ENCODE measurements at places on chromosomes 2 and 18.

- peak; percentile 27 for DNase-seq
Observed at GRCh38 chr2:42328148-42328833, 32.7 kb downstream of the COX7A2L start.

DNA sequence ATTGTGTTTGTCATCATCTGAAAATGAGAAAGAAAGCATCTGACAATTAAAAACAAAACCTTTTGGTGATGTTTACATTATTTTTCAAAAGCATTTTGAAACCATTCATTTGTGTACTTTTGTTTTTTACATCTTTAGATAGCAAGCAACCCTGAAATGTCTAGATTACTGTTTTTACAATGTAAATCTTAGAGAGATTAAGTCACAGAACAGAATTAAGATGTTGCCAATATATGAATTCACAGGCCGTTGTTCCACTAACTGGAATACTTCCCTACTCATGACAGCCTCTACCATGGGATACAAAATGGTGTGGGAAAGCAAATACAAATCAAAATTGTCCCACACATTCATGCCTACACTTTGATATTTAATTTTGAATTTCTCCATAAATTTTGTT lies 480.0 kb upstream of the ZEB2 start:
- no peak for DNase-seq

- no peak for DNase-seq
Observed at GRCh38 chr2:25380586-25381375, 39.1 kb upstream of the DNMT3A start.

DNA sequence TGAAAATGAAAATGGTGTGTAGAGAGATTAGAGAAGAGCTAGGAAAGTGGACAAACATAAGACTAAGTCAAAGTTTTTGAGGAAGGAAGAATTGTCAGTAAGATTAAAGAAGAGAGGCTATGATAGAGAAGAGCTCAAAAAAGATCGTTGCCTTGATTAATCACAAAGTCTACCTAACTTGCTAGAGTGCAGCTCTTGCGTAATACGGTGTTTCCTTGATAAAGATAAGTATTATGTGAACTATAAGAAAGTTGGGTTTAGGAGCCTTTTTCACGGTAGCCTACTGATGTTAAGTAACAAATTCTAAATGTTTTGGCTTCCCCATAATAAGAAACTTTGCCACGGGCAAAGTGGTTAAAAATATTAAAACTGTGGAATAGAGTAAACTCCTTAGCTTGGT lies 226.4 kb upstream of the NRXN1 start:
- DNase-seq = no peak

DNA sequence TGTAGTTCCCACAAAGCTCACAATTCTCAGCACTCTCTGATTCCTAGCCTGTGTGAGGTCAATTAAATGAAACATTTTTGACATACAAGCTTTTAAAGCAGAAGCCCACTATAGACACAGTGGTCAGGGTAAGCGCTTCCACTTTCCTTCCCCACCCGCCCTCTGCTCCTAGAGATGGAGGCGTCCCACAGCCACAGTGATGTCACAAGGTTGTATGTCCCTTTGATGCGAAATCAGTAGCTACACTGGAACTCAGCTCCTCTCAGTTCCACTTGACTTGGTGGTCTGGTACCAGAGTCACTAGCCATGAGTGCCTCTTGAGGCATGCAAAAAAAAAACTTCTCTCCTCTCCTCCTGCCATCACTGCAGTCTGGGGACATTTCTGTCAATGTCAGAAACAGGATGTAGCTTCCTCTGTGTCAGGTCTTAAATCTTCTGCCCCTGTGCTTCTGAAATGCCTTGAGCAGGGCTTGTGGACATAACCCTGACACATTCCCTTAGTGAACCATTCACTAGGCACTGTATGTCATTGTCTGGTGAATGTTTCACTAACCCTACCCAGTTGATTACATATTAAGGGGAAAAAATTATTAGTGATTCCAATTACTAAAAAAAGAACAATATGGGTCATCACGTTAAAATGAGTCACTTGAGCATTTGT lies 7.8 kb downstream of the SULT1C4 start:
- no peak for DNase-seq

DNA sequence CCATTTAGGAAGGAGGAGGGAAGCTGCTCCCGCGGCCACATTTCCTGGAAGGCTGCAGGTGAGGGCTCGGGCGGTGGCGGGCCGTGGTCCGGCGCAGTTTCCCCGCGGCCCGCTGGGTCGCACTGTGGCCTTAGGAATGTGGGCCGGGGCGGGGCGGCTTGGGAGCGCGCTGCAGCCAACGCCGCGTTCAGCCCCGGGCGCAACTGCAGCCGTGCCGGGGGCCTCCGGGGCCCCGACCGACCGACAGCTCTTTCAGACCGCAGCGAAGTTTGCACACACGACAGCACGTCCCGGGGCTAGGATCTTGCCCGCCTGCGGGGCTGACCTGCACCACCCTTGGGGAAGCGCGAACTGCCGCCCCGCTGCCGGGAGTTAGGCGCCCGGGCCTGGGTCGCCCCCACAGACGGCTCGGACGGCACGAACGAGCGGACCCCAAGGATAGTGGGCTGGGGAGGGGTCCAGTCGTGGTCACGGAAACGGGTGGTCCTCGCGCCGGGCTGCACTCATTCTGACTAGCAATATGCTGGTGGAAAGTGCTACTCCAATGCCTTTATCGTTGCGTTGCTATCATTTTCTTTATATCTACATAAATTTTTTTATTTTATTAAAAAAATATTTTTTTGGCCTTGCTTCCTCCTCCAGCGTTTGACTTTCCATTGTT lies 69.9 kb upstream of the DLX2 start:
- peak; percentile 49 for DNase-seq

- DNase-seq = no peak
Observed at GRCh38 chr2:125085904-125086303, 1060.8 kb downstream of the CNTNAP5 start.

DNA sequence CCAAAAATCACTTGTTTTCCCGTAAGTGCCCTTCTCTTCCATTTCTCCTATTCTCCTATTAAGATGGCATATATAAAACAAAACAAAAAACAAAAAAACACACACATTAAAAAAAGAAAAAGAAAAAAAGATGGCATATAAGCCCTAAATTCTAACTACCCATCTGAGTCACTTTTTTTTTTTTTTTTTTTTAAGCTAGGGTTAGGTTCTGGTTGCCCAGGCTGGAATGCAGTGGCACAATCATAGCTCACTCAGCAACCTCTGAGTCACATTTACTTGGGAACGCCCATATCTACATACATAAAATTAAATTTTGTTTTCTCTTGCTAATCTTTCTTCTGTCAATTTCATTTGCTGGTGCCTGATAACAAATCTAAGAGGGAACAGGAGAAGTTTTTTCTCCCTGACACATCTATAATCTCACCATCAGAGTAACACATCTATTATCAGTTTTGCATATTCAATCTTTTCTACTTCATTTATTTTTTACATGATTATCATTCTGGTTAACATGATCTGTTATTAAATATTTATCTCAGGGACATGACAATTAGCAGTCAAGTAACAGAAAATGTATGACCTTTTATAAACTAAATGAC lies 52.1 kb downstream of the EEF1B2 start:
- DNase-seq = no peak

DNA sequence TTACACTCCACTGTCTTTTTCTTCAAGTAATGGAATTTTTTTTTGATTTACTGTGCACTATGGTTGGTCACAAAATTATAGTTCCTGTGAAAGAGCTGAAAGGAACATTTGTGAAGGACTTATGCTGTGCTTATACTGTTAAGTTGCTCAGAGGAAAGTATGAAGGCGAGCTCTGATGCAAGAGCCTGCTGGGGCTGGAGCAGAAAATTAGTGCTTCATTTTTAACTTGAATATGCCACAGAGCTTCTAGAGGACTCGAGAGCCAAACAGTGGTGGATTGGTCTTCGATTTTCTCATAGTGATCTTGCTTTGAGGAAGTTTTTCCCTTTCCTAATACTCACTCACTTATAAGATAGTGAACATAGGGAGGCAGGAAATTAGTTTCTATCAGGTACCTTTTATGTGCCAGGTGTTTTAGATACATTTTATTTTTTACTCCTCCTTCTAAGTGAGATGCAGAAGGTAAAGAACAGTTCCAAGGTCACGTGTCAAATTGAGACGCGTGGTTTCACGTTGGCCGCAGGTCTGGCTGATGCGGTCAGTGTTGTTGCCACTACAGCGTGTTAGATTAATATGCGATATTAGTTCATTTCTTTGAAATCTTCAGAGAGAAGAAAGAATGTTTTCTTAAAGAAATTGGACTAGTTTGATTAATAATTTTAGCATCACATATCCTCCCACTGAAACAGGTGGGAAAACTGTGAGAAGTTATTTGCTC lies 20.2 kb downstream of the GATA6 start:
- DNase-seq = no peak

GRCh38 chr2:237494066-237494465 lies 7.0 kb downstream of the MLPH start:
- no peak for DNase-seq

DNA sequence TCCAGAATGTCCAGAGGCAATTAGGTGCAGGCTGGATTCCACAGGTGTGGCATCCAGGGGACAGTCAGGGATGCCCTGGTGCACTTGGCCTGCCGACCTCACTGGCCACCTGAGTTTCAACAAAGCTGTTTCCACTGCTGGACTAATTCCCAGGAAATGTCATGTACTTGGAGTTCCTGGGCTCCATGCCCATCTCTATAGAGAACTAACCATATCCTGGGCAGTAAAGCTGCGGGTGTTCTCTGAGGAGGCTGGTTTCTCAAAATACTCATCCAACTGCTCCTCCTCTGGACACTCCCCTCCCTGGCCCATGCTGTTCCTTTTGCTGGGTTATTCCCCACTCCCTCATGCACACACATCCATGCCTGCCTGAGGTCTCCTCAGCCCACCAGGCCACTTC lies 161.9 kb upstream of the SKOR2 start:
- DNase-seq = no peak

DNA sequence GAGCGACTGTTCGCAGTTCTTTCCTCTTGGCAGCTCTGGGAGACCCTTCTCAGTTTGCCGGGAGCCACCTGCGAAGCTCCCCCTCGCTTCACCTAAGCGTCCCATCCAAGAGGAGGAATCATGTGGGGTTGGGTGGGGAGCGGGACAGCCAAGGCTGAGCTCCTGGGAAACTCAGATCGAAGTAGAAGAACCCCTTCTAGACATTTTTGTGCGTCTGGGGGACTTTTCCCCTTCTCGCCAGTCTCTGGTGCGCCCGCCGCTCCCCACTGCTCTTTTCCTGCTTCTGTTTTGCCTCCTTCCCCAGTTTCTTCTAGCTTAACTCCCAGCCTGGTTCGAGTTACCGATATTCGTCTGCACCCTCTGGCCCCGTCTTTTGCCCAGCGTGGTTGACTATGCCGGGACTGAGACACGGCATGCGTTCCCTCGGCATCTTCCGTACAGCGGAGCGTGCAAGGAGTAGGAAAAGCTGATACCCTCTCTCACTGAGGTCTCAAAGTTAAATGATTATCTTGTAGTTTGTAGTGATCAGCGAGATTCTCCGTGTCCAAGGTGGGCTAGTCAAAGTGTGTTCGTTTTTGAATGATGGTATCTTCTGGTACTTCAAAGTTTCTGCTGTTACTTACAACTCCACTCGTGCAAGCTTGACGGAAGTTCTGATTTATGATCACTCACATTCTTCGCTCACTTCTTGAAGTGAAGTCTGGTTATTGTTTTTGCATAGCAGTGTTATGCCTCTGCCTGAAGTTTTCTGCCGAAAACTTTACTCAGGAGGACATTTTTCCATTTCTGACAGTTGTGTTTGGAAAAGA lies 664 bp downstream of the CAMKMT start:
- DNase-seq = no peak

- DNase-seq = no peak
Observed at GRCh38 chr18:62634458-62634857, 80.9 kb upstream of the PHLPP1 start.

DNA sequence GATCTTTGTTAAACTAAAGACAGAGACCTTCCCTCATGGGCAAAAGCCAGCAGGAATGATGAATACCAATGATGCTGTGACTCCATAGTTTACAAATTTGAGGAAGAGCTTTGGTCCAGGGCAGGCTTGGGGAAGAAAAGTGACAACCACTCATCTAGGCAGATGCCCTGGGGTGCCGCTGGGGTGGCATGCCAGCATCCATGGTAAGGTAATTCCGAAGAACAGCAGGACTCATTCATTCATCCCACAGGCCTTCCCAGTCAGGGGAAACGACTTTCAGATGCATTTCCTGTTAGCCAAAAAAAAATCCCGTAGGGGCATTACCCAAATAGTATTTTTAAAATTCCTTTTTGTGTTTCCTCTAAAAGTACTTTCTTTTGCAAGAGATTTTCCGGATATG lies 180.7 kb upstream of the SERPINE2 start:
- DNase-seq = no peak

DNA sequence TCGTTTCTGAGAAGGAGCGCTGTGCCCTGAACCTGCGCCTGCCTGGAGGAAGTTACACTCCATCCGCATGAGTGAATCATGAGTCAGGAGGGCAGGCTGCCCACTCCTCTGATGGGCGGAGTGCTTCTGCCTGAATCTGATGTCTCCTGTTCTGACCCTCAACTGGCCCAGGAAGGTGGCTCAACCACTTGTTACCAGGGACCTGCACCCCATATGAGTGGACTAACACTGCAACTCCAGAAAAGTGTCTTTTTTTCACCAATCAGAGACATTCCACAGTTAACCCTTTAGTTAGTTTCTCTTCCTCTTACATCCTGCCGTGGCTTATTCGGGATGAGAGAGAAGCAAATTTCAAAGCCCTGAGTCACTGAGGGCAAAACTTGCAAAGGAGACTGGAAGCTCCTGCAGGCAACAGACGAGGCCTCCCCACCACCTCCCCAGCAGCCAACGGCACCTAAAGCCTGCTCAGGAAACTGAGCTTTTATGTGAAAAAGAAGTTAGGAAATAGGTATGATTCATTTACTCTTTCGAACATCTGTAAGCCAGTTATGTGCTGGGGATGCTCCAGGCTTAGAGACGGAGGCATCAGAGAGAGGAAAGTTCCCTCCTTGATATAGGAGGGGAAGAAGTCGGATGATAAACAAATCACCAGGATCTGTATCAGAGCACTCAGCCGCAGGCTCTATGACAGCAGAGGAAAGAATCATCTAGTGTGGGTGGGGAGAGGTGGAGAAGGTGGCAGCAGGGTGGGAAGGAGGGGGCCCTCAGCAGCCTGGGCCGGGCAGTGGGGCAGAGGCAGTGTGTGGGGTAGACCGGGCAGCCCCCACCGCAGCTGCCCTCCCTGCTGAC lies 30.9 kb downstream of the MBP start:
- DNase-seq = no peak

DNA sequence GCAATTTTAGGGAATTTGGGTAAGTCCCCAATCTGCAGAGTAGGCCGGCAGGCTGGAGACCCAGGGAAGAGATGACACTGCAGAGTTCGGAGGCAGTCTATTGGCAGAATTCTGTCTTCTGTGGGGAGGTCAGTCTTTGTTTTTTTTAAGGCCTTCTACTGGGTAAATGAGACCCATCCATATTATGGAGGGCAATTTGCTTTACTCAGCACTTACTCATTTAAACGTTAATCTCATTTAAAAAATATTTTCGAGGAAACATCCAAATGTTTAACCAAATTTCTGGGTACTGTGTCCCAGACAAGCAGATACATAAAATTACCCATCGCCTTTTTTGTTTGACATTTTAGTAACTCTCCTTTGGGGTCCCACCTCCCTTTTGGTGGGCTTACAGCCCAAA lies 139.5 kb downstream of the IRS1 start:
- DNase-seq = no peak
